Panc1 (cell line): ENCODE measurements at places on chromosomes 12 and 14.

DNA sequence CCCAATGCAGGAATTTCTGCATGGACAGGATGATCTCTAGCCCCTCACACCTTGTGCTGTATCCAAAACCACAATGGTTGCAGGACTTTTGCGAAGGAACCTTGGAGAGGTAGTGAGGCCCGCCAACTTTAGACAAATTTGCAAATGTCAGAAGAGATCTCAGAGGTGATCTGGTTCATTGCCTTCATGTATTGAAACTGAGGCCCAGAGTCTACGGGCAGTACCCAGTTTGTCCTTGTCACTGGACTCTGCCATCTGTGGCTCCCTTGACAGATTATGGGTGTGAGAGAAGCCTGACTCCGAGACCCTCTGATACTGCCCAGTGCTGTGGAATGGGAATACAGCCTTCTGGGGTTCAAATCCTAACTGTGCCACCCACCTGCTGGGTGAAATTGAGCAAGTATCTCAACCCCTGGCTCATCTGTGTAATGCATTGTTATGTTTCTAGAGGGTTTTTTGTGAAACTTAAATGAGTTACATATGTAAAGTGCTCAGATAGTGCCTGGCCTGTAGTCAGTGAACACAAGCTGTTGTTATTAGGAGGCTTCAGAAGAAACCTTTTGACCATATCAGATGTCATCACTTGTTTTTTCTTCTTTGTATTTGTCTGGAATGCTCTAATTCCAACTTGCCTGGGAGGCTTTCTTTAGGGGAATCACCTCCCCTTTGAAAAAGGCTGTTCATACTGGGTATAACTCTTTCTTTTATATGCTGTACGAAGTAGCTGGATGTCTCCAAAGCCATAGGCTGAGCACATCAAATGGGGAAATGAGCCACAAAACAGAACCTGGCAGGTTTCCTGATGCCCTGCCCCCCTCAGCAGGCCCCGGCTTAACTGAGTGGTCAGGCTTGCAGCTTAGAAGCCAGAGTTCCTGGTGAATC is 71.4 kb upstream of the SRSF5 start:
- DNase-seq, result no peak

DNA sequence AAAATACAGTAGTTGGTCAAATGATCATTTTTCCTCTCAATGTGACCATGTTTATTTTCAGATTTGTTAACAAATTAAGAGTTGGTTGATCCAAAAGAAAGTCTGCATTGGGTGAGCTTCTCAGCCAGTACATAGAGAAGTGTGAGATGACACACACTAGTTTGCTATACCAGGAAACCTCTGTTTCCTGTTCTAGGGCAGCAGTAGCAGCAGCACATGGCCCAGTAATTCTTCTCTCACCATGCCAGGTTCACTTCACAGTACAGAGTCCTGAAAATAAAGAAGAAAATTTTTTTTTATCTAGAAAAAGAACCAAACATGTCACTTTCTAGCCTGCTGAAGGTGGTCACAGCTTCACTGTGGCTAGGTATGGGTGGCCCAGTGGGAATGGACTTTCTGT is 250.2 kb upstream of the OR4E1 start:
- no peak for DNase-seq

DNA sequence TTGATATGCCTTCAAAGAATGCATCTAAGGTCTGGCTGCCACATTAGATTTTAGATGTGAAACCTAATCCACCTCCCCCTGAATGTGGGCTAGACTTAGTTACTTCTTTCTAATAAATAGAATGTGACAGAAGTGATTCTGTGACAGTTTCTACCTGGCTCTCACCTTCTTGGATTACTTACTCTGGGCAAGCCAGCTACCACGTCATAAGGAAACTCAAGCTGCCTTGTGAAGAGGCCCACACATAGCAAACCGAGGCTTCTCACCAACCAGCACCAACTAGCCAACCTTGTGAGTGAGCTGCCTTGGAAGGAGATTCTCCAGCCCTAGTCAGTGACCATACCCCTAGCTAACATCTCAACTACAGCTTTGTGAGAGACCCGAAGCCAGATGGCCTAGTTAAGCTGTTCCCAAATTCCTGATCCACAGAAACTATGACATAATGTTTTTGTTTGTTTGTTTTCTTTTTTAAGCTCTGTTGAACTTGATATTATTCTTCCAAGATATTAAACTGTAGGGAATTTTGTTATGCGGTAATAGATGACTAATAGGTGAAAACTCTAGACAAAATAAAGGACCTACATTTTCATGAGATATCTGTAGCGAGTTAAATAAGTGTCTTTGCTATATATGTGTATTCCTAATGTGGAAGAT is 6.2 kb downstream of the GPR19 start:
- no peak for DNase-seq

DNA sequence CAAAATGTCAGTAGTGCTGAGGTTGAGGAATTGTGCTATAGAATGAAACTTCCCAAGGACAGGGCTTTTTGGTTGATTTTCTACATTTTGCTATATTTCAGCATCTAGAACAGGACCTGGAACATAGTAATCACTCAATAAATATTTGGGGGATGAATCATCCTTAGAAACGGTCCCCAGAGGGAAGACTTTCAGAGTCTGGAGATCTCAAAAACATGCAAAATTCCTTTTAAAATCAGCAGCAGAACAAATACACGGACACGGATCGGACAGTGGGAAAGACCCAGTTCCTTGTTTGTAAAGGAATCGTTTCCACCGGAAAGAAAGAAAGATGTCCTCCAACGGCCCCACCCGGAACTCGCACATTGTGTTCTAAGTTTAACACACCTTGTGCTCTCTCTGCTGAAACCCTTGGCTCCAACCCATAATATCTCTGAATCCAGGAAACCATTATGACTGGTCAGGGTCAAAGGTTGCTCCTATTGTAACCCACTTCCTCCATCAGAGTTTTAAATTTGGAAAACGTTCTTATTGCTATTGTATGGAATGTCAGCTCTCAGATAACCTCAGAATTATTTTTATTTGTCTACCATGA is 617.2 kb downstream of the MED13L start:
- DNase-seq, result no peak

DNA sequence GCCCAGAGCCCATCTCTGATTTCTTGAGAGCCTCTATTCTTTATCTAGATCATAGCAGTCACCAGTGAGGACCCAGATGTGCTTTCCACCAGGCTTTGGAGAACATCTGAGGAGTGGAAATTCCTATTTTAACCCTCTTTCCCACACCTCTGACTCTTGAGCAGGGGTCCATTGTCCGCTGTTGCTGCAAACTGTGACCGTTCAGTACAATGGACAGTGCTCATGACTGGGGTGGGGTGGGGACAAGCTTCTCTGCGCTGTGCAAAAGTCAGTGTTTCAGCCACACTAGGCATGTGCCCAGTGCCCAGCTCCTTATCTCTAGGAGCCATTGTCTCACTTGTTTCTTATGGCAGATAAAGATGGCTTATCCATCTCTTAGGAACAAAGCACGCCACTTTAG is 16.9 kb upstream of the KRT7 start:
- DNase-seq, result no peak

DNA sequence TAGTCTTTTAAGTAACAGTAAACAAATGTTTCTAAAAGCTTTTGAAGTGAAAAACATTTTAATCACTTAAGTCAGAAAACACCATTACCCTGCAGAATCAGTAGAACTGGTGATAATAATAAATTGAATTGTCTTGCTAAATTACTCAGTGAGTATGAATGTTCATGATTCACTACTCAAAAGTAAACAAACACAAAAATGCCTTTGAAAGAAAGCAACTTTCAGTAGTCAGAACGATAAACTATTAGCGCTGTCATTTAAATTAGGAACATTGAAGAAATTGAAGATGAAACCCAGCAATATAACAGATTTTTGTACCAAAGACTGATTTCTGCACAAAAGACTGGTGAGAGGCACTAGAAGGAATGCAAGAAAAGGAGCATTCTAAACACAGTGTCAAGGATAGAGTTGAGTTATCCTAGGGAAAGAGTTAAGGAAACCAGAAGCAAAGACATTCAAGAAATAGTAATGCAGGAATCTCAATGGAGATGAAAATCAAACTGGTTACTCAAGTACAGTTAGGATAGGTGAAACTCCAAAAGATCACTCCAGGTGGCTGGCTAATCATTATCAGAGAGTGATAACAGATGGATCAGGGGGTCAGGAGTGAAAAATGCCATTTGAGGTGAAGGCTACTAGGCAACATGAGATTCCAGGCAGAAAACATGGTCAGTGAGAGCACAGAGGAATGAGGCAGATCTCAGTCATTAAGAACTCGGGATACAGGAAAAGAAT is 77.4 kb upstream of the ALG10 start:
- no peak for DNase-seq

GRCh38 chr12:88870000-88870737 is 289.9 kb upstream of the KITLG start:
- no peak for DNase-seq

DNA sequence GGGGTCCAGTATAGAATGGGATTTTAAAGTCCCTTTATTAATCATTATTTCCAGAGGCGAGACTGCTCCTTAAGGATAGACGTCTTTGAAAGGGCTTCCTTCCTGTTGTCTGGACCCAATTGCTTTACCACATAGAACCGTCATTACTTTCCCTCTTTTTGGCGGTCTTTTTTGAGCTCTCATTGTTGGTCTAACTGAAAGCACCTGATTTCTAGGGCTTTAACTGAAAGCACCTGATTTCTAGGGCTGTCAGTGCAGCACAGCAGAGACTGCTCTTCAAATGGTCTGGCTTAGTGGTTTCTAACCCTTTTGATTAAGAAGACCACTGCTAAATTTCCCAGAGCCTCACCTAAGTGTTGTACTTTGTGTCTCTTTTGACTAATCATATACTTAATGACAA is 95.8 kb downstream of the PRKCH start:
- DNase-seq, result no peak

- no peak for DNase-seq
Observed at GRCh38 chr12:43856972-43857371, 21.1 kb downstream of the TMEM117 start.

DNA sequence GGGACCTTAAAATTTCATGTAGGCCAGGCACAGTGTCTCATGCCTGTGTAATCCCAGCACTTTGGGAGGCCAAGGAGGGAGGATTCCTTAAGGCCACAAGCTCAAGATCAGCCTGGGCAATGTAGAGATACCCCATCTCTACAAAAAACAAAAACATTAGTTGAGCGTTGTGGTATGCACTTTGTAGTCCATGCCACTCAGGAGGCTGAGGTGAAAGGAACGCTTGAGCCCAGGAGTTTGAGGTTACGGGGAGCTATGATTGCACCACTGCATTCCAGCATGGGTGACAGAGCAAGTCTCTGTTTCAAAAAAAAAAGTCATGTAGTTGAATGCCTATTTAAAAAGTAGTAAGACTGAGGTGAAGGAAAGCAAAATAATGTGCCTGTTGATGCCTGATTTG is 83.5 kb downstream of the TTC6 start:
- DNase-seq, result no peak

DNA sequence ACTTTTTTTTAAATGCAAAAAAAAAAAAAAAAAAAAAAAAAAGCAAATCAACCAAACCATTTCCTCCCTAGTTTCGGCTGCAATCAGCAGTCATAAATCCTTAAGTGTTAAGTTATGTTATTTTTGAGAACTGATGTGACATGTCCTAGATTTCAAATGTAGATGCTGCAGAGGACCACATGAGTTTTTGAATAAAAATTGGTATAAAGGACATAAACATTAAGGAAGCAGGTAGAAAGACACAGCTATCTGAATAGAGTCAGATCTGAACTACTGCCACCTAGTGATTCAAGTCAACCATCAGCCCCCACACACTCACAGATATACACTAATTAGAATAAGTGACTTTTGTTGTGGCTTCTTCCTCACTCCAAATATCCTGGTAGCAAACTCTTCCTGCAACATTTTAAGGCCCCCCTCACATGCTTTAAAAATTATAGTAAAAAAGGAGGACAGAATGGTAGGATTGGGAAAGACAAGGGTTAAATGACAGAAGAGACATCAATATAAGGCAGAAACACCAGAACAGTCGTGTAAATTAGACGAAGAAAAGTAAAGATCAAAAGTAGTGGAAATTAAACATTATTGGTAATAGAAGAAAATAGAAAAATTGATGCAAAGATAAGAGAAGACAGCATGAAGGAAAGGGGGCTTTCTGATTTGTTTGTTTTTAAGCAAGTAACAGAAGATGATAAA is 394.5 kb upstream of the ATP2B1 start:
- DNase-seq, result no peak

DNA sequence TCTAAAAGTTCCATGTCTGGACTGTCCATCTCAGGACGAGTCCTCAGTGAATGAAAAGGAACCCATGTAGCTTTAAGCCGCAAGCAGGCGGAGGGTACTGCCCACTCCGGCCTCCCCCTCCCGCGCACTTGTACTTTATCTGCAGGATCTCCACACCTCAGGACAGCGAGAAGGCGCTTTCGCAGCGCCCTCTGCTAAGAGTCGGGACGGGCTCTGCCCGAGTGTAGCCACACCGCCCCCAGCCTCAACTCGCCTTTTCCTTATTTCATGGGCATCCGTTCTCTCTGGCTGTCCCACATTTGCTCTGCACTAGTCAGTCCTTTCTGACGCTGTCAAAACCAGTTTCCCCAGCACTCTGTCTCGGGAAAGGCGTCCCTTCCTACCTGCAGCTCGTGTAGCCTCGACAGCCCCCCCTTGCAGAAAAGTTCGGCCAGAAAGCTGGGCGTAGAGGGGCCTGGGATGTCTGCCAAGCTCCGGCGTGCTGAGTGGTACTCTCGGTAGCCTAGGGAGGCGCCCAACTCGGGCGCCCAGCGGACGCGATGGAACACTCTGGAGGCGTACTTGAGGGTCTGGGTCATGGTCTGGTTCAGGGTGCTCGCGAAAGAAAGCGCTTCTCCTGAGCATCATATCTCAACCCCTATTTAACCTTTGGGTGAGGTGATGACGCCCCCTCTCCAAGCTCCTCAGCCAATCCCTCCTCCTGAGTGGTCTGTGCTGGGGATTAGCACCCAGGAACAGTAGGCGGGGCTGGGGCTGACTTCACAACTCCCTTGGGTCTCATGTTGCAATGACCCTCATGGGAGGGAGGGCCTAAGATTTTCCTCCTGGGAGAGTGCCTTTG is at the start of gene CYP27B1:
Gene CYP27B1 (minus strand): TSS at position 615 of the 841 bp plus-strand sequence. CDS start 37 bp downstream, at position 578.
- DNase-seq, result no peak
